ENCODE measurements at places on chromosomes 4 and X.
A peak's percentile ranks its signal among the peaks of the same experiment; 100 is the strongest.

GRCh38 chr4:188002751-188003150, 7.2 kb downstream of the ZFP42 start:
- DNase-seq, result no peak

GRCh38 chrX:36388901-36389300, 469.4 kb downstream of the CFAP47 start:
- DNase-seq, result no peak

DNA sequence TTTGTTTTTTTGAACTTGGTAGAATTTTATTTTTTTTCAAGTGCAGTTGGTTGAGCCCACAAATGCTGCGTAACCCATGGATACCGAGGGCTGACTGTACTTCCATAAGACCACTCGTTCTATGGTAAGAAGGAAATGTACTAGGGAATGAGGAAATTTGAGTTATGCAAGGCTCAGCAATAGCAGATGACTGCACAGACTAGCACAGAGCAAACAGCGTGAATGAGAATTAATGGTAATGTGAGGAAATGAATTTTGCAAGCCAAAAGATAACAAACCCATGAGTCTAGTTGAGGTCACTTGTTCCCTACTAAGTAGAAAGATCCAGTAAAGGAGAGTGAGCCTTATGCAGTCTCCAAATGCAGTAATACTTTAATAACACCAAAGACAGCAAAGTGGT, 17.4 kb downstream of the GSPT2 start:
- DNase-seq, result no peak

DNA sequence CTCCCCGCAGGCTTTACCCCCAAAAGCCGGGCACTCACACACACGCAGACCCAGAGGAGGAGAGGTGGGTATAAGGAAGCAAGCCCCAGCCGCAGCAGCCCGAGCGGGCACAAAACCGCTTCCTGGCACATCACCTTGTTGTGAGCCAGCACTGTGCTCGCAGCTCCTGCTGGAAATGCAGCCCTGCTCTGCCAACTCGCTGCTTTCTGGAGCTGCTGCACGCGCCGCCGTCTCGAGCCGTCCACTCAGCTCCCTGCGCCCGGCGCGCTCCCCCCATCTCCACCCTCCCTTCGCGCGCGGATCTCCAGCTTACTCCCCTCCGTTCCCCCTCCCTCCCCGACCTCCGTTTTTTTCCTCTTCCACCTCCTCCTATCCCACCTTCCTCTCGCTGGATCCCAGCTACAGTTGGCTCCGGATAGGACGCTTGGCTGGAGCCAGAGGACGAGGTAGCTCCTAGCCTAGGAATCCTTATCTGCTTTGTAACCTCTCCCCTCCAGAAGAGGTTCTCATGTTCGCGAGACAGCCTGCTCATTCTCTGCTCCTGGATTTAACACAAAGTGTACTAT, at the start of gene SPOCK3:
TSS of gene SPOCK3 (minus strand) at position 179 of the 566 bp plus-strand sequence.
- DNase-seq, result no peak

DNA sequence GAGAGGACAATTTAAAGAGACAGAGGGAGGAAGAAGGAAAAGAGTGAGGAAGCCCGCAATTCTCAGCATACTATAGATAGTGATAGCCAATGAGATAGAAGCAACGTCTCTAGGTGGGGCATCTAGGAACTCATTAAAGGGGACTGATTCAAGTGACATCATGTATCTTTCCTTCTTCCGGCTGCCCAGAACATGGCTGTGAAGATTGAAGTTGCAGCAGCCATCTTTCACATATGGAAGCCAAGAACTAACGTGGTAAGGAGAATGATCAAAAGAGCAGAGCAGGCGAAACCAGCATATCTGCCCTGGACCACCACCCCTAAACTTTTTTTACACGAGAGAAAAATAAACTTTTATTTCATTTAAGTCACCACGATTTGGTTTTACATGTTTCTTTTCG, 133.8 kb downstream of the DDX53 start:
- no peak for DNase-seq

DNA sequence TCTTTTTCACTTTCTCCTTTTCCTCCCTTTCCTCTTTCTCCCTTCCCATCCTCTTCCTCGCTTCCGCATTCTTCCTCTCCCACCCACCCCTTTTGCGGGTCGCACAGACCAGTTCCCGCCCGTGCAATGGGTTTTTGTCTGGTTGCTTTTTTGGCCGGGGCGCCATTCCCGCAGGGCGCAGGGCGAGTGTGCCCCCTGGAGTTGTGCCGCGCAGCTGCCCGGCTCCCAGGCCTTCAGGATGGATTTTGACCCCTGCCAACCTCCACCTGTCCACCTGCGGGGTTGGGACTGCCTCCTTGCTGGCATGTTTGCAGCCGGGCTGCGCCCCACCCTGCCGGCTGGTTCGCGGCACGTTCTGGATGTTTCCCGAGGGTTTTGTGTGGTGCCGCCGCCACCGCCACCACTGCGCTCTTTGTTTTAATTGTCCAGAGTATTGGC, 578 bp upstream of the SEL1L3 start:
- DNase-seq, result peak; percentile 22

GRCh38 chr4:65604515-65604914, 65.8 kb downstream of the EPHA5 start:
- DNase-seq, result no peak

GRCh38 chr4:84407554-84408407, 91.3 kb downstream of the NKX6-1 start:
- no peak for DNase-seq

GRCh38 chr4:53527326-53527725, 64.0 kb downstream of the LNX1 start:
- no peak for DNase-seq

DNA sequence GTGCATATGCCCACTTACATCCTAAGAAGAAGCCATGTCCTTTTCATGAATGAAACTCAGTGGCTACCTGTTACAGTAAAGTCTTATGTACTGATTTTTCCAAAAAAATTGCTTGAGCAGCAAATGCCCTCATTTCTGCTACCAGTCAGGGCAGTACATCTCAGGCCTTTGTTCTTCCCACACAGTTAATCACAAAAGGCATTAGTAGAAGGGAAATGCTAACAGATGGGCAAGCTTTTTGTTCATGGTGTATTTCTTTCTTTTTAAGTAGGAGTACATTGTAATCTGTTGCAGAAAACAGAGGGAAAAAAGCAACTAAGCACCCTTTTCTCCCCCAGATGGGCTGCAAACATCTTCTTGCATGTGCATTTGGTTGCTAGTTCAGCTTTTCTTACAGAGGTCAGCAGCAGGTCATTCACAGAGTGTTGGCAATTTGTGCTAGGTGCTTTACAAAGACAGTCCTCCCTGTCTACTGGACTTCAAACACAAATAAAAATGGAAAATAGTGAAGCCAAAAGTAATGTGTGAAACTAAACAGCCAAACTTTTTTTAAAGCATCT, 373.4 kb downstream of the PRDM5 start:
- no peak for DNase-seq

DNA sequence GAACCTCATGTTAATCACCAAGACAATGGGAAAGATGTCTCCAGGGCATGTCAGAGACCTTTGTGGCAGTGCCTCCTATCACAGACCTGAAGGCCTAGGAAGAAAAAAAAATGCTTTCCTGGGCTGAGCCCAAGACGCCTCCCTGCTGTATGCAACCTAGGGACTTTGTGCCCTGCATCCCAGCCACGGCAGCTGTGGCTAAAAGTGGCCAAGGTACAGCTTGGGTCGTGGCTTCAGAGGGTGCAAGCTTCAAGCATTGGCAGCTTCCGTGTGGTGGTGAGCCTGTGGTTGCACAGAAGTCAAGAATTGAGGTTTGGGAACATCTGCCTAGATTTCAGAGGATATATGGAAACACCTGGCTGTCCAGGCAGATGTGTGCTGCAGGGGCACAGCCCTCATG, 40.5 kb downstream of the SPANXN3 start:
- no peak for DNase-seq

DNA sequence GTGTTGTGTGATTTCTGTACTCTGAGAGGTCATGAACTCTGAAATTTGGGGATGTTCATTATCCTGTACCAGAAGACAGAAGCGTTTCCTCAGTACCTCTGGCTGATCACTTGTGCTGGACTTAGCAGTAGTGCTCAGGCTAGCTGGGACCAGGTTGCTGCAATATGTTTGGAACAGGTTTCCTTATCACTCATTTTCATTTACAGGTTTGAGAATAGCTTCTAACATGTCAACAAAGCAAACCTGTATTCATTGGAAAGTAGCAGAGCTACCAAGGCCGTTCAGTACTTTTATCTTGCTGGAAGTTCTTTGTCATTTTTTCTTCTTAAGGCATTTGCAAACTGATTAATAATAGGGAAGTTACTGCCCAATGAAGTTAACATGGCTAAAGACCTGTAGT, 242.9 kb upstream of the ANKRD50 start:
- no peak for DNase-seq

- DNase-seq, result no peak
These were observed 65.9 kb downstream of the DIPK2B start for GRCh38 chrX:45134775-45135174.

DNA sequence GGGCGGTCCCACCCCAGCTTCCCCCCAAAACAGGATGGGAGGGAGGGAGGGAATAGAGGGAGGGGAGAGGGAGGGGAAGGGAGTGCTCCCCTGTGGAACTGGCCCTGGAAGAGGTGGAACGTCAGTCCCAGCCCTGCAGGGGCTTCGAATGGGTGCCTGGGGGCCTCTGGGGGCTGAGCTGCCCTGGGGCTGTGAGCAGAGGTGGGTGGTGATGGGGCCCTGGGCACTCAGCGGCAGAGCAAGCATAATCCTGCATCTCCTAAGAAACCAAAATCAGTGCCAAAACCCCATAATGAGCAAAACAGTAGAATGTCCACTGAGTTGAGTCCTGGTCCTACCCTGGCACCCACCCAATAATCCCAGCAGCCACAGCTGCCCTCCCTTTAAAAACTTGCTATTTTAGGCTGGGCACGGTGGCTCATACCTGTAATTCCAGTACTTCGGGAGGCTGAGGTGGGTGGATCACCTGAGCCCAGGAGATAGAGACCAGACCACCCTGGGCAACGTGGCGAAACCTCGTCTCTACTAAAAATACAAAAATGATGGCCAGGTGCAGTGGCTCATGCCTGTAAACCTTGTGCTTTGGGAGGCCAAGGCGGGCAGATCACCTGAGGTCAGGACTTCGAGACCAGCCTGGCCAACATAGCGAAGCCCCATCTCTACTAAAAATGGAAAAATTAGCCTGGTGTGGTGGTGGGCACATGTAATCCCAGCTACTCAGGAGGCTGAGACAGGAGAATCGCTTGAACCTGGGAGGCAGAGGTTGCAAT, 11.1 kb downstream of the DOK7 start:
- DNase-seq, result no peak

DNA sequence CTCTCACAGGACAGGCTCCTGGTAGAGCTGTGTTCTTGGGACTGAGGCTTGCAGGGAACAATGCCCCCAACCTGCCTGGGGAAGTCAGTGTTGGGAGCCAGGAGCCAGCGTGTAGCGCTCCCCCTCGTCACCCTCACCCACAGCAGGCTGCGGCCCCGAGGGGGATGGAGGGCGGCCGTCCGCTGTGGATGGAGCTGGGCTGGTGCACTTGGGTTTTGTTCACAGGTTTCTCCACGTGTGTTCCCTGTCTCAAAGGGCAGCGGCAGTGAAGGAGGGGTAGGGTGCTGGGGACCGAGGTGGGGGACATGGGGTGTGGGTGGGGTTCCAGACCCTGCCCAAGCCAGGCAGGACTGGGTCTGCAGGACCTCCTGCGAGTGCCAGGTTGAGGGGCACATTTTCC, 69.1 kb downstream of the RGS12 start:
- DNase-seq, result no peak

GRCh38 chr4:56147371-56147770, 198.6 kb downstream of the CEP135 start:
- no peak for DNase-seq

DNA sequence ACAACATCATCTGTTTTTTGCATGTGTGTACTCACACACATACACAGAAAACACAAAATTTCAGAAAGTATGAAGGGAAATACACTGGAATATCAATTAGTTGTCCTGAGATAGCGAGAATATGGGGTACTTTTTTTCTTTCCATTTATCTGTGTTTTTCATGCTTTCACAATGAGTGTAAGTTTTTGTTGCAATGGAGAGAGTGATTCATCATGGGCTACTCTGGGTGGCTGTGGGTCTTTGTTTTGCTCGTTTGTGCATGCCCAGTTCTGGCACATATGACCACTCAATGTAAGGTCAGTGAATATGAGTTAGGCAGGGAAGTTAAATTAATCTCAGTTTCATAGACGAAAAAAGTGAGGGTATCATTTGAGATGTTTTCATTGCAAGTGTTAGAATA, 26.9 kb downstream of the XK start:
- no peak for DNase-seq

GRCh38 chrX:19745077-19745476, 142.3 kb downstream of the SH3KBP1 start:
- no peak for DNase-seq

GRCh38 chr4:112521123-112522023, 5.4 kb upstream of the NEUROG2 start:
- DNase-seq, result no peak

DNA sequence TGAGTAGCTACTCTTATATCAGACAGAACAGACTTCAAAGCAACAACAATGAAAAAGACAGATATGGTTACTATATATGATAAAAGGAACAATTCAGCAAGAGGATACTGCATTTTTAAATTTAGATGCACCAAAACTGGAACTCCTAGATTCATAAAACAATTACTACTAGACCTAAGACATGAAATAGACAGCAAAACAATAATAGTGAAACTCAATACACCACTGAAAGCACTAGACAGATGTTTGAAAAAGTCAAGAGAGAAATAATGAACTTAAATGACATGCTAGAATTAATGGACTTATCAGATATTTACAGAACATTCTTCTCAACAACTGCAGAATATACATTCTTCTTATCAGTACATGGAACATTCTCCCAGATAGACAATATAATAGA, 99.5 kb upstream of the ITM2A start:
- DNase-seq, result no peak

- no peak for DNase-seq
These were observed 125.0 kb downstream of the AKAP4 start for GRCh38 chrX:50075630-50076339.

- DNase-seq, result no peak
These were observed 124.4 kb downstream of the SHROOM3 start for GRCh38 chr4:76559236-76560071.

DNA sequence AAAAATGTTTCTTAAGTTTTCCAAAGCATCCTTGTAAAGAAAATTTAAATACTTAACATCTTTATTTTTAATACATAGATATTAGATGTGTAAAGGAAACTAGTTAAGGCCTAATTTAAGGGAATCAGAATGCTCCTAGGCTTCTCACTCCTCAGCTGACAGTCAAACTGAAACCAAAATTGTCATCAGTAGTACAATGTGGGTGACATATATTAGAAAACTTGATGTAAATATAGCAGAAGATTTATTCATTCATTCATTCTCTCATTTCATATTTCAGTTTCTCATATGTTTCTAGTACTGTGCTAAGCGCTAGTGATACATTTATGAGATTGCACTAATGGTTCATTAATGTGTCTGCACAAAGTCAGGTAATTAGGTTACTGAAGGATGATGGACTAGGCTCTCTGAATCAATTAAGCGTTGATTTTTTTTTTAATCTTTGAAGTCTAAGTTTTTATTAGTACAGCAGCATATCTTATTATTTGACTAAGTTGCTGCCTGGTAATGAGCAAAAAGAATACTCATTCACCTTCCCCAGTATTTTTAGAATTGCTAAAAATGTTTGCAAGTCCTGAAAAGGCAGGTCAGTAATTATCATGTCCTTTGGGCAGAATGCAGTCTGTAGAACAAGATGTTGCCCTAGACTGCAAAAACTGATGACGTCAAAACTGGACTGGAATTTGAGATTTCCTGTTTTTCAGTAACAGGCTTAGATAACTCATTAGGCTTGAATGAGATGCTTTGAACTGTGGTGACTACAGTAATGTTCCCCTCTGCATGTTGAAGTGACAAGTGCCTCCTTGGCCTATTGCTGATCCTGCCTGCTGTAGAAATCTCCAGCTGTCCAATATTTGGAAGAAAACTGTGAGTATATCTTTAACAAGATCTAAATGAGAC, 128.7 kb downstream of the ARHGAP24 start:
- no peak for DNase-seq

Measured in CD4-positive, alpha-beta T cell treated with Interleukin-6 for 4 hours (primary cell).